Prostate gland (tissue), 2 donors: ENCODE measurements at places on chromosomes 7 and 10.

- no peak for DNase-seq
These were observed 23.1 kb downstream of the DYDC2 start for GRCh38 chr10:80379701-80380100.

DNA sequence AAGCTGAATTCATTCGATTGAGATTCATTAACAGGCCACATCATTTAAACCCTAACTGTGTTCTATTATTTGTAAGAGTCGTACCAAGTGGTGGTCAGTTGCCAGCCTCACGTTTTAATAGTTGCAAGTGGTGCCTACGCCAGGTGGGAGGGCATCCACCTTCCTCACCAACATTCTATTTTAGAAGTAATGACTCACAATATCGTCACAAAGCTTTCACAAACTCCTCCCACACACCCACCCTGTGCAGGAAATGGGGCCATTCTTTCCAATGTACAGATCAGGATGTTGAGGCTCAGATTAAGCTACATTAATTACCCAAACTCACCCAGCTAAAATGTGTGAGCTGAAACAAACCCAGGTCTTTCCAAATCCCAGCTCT lies 77.3 kb upstream of the SAMD8 start:
- no peak for DNase-seq

DNA sequence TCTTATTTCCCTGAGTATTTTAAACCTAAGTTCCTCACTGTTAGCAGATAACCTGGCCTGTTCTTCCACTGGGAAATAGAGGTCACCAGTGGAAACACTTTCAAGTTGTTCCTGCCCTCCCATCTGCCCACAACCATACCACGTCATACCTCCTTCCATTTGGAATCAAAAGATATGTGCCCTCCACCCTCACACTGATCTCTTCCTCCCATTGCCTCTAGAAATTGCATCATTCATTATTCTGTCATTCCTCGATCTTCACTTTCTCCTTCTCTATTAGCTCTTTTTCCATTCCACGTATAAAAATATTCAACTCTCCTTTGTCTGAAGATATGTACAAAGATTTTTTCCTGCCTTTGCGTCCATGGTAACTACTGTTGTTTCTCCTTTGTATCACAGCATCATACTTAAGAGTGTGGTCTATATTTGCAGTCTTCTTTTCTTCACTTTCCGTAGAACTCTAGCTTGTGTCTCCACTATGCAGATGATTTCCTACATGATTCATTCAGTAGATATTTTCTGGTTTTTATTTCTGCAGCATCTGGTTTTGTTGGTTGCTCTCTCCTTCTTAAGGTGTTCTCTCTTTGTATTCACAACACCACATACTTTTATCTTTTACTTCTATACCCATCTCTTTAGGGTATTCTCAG lies 312.3 kb downstream of the REEP3 start:
- DNase-seq = no peak

DNA sequence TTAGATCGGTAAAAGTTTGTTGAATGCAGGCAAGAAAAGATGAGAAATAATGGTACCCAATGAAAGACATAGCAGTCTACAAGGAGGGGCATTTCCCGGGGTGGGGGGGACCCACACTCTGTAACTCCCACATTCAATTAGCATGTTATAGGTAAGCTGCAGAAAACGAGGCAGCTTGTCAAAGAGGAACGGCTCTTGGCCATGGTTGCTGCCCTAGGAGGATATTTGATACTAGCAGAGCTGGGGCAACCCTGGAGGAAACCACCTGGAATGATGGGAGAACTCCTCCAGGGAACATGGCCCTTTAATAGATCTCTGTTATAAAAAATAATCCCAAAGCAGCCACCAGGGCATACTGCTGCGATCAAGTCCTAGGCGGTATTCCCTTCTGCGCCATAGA lies 98.5 kb downstream of the EGFR start:
- DNase-seq = no peak

- no peak for DNase-seq
These were observed 251.9 kb upstream of the FOXK1 start for GRCh38 chr7:4430227-4430626.

DNA sequence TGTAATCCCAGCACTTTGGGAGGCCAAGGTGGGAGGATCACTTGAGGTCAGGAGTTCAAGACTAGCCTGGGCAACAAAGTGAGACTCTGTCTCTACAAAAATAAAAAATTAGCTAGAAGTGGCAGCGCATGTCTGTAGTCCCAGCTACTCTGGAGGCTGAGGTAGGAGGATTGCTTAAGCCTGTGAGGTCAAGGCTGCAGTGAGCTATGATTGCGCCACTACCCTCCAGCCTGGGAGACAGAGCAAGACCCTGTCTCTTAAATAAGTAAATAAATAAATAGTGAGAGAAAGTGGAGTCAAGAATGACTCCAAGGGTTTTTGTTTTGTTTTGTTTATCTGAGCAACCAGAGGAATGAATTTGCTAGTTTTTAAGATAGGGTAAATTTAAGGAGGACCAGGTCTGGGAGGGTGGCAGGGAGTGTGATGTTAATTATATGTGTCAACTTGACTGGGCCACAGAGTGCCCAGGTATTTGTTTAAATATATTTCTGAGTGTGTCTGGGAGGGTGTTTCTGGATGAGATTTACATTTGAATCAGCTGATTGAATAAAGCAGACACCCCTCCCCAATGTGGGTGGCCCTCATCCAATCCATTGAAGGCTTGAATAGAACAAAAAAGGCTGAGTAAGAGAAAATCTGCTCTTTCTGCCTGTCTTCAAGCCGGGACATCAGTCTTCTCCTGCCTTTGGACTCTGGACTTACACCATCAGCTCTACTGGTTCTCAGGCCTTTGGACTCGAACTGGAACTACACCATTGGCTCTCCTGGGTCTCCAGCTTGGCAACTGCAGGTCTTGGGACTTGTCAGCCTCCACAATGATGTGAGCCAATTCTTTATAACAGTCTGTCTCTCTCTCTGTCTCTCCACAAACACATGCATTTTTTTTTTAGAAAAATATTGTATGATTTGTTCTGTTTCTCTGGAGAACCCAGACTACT lies 23.5 kb downstream of the IMPDH1 start:
- DNase-seq = no peak

- DNase-seq = no peak
These were observed 727.4 kb upstream of the NRP1 start for GRCh38 chr10:34061841-34062240.

DNA sequence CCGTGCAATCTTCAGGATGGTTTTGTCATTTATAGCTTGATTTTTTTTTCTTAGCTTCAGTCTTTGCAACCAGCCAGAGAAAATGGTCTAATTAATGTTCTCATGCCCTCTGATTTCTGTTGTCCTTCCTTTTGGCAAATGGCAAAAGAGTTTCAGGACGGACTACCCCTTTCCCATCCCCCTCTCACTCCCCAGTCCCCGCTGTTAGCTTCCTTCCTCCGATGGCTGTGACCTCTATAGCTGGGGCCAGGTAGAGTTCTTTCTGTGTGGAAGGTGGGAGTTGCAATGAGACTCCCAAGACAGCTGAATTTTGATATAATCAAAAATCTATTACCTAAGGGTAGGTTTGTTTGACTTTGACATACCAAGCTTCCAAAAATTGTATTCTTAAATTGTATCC lies 362.0 kb downstream of the PAXIP1 start:
- no peak for DNase-seq

DNA sequence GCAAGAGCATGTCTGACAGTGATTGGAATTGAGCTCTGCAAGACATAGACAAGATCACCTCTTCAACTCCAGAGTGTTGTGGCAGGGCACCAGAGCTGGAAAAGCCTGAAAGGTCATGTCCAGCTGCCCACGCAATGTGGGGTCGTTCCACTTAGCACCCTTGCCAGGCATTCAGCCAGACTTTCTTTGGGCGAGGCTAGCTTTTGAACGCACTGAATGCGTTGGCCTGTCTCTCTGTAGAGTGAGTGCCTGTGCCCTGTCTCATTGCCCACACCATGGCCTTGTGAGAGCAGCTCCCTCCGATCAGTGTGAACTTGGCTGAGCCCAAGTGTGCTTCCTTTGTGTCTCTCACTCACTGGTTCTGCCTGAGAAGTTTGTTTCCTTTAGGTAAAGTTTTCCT lies 23.3 kb downstream of the UBTD1 start:
- DNase-seq = no peak

GRCh38 chr10:121088524-121088923 lies 237.4 kb downstream of the WDR11 start:
- no peak for DNase-seq

GRCh38 chr7:153002115-153002514 lies 242.6 kb downstream of the ACTR3B start:
- DNase-seq = no peak

DNA sequence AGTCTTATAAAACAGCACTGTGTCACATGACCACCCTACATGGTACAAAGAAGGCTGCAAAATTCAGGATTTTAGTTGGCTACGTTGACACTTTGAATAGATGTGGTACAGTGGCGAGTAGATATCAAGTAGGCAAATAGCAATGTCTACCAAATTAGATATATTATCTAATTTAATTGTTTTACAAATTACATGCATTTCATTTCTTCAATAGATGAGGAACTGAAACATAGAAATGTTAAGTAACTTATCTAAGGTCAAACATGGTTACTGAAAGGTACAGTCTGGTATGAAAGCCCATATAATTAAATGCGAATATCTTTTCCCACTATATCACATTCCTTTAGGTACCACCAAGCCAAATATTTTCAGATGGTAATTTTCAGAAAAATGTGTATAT lies 972.2 kb downstream of the NRG3 start:
- no peak for DNase-seq

DNA sequence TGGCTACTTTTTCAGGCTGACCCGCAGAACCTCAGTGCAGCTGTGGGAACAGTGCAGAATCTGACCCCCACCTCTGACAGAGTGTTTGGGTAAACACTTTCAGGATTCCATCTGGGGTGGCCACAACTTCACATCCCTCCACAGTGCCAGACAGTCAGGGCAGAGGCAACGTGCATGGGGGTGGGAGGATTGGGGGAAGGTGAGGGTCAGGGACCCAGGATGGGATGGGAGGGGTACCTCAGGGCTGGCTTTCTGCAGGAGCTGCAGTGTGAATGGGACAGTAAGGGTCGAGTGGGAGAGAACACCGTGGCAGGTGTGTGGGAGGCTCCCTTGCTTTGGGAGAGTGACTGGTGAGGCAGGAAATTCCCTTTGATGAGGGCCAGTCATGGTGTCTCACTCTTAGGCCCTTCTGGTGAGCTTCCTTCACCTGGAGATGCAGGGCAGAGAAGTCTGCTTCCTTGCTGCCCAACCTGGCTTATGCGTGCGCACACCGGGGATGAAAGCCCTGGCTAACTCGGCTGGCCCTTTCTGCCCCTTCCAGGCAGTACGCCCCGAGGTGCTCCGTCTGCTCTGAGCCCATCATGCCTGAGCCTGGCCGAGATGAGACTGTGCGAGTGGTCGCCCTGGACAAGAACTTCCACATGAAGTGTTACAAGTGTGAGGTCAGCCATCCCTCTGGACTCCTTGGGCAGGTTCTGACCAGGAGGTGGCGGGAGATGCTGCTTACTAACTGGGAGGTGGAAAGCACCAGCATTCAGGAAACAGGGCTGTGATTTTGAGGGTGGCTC lies 8.4 kb downstream of the ZYX start:
- DNase-seq = no peak

GRCh38 chr7:107414198-107414597 lies 55.7 kb upstream of the GPR22 start:
- no peak for DNase-seq

DNA sequence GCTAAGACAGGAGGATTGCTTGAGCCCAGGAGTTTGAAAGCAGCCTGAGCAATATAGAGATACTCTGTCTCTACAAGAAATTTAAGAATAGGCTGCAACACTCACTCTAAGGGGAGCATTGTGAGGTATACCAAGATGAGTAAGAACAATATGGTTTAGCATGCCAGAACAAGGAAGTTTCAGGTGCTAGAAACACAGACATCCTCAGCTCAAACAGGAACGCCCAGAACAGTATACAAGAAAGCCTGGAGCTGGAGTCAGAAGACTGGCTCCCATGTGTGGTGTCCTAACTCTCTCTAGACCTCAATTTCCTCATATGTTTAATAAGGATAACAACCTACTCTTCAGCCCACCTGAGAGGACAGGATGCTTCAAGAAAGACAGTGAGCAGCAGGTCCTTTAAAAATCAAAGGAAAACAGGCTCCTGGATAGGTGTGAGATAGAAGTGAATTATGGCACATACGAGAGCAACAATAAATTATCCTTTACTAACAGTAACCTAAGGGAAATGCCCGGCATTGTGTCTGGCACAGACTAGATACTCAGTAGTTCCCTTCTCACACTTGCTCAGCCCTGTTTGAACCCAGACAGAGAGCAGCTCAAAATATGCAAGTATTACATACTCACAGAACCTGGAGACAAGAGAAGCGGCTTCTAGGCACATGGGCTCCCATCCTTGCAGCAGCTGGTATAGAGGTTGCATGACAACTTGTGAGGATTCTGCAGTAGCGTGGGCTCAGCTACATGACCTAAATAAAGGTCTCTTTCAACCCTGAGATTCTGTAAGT lies 45.4 kb downstream of the KAT6B start:
- DNase-seq = peak; percentile 47

DNA sequence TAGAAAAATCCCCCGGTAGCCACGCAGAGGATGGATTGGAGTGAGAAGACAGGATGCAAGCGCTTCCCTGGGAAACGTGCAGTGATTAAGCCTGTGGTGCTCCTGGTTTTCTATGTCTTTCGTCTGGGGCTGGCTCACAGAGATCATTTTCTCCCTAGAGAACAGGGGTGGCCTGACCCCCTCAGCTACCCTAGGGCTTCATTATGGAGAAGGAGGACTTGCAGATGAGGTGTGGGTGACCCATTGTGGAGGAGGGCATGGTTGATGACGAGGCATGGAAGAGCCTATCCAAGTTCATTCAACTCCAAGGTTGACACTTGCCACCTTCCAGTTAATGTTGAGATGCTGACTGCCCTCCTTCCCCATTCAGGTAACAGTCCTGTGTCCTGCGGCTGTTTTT lies 75.9 kb downstream of the VSTM4 start:
- no peak for DNase-seq

GRCh38 chr7:3103614-3104398 lies 60.1 kb upstream of the CARD11 start:
- no peak for DNase-seq

DNA sequence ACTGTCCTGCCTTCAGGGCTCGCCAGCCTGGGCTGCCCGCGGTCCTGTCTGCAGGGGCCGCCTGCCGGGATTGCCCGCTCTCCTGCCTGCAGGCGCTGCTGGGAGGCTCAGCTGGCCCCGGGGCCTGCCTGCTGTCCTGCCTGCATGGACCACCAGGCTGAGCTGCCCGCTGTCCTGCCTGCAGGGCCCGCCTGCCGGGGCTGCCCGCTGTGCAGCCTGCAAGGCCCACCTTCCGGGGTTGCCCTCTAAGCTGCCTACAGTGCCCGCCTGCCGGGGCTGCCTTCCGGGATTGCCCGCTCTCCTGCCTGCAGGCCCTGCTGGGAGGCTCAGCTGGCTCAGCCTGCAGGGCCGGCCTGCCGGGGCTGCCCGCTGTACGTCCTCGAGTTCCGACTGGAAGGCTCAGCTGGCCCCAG lies 164.4 kb downstream of the GLRX3 start:
- no peak for DNase-seq

DNA sequence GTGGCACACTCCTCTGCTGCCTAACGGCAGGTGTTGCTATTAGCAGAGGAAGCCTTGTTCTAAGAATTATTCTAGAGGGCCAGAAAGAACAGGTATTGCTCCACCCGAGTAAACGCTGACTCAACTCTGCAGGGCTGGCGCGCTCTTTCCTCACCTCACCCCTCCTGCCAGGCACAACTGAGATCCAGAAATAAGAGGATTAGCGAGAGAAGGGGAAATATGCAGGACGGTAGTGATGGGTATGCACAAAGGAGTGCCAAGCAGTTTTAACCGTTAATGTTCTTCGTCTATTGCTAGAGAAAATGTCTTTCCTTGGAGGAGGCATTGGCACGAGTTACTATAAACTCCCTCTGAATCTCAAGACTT lies 369 bp upstream of the SCIN start:
- DNase-seq = peak; percentile 51

- DNase-seq = no peak
These were observed 131.5 kb upstream of the LYZL1 start for GRCh38 chr10:29157321-29157720.
